Activated CD8-positive, alpha-beta memory T cell treated with anti-CD3 and anti-CD28 coated beads for 1 hour (primary cell): ENCODE measurements at places on chromosomes 7 and 10.

GRCh38 chr7:1104516-1105179, 16.7 kb downstream of the GPER1 start:
- no peak for DNase-seq

DNA sequence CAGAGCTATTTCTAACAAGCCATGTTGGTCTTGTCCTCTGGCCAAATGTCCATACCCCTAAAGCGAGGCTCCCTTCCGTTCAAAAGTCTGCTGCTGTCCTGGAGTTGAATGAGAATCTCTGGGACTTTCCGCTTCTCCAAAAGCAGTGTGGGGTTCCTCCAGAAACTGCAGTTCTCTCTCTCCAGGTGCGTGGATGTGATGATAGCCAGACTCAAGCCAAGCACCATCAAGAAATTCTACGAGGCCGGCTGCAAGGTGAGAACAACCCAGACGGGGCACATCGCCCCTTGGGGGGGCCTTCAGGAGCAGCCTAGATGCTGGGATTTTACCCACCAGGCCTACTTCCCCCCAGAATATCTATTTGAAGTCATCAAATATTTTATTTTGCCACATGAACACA, 26.5 kb downstream of the BTBD16 start:
- DNase-seq = no peak

- DNase-seq = no peak
Observed at GRCh38 chr10:124022066-124022465, 71.3 kb downstream of the CHST15 start.

GRCh38 chr7:82559193-82559805, 115.7 kb upstream of the CACNA2D1 start:
- DNase-seq = no peak

DNA sequence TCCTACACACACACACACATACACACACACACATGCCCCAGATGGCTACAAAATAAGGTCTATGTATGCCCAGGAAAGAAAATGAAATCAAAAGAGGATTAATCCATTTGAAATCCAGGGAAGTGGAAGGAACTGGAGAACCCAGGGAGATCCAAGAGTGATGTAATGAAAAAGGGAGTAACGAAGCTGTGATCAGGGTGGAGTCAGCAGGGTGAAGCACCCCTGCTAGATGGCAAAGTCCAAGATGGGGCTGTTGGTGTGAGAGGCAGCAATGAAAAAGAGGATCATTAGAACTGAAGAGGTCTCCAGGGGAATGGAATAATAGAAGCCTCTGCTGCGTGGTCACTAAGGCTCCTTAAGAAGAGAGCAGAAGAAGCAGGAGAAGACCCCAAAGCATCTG, 43.6 kb upstream of the IL6 start:
- DNase-seq = no peak

DNA sequence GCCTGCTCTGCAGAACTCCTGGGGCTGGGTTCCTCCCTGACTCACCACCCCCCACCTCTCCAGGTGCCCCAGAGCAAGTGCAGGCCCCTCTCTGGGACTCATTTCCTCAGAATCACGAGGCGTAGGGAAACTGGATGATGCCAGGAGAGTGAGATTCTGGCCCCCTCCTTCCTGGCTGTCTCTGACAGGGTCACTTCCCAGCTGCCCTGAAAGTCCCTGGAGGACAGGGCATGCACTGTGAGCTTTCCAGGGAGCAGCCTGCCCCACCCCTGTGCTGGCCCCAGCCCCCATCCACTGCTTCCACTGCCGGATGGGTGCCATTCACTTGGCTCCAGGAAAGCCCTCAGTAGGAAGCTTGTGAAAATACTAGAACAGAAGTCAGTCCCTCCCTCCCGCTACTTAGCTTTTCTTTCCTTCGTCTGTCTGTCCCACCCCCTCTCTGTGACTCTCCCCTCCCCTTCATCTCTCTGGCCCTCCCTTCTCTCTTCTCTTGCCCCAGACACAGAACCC, 10.4 kb downstream of the TACR2 start:
- no peak for DNase-seq

GRCh38 chr10:132097609-132098377, 32.0 kb downstream of the JAKMIP3 start:
- no peak for DNase-seq
